ENCODE measurements at places on chromosomes 16 and 17. TPM values are rescaled to one million over a fixed set of nuclear protein-coding genes. Genes with fewer than 3 reads are reported as not detected.

RNF227 gene
- total RNA-seq, result 0.17 TPM

NPLOC4 gene
- 77.1 TPM for total RNA-seq

CIITA gene
- not detected for total RNA-seq

ATP2A3 gene
- total RNA-seq, result 5.7 TPM

FBXL16 gene
- total RNA-seq, result 7.1 TPM

PIMREG gene
- 115 TPM for total RNA-seq

FMNL1 gene
- total RNA-seq, result 1.7 TPM

P3H4 gene
- total RNA-seq, result 34.7 TPM

PLA2G10 gene
- total RNA-seq, result not detected

C16orf95 gene
- total RNA-seq, result 4.4 TPM

SLFN12L gene
- not detected for total RNA-seq

GGT6 gene
- not detected for total RNA-seq

KRTAP9-8 gene
- total RNA-seq, result not detected

SMTNL2 gene
- 1.4 TPM for total RNA-seq

SHCBP1 gene
- 13.4 TPM for total RNA-seq

CDH13 gene
- 0.78 TPM for total RNA-seq

SDR42E1 gene
- total RNA-seq, result 0.10 TPM

RDM1 gene
- 7.0 TPM for total RNA-seq

SLC35G6 gene
- not detected for total RNA-seq

DHRS7C gene
- total RNA-seq, result not detected

RGS11 gene
- total RNA-seq, result 0.69 TPM

MILR1 gene
- total RNA-seq, result 1.5 TPM

CXCL16 gene
- total RNA-seq, result 0.42 TPM

CDH3 gene
- total RNA-seq, result 115 TPM

WNK4 gene
- total RNA-seq, result 0.24 TPM

PIK3R6 gene
- total RNA-seq, result 0.14 TPM

P2RX5 gene
- 2.7 TPM for total RNA-seq

CAPNS2 gene
- not detected for total RNA-seq

Measured in H7 (cell line).